Pons (tissue), 1 donor: ENCODE measurements at places on chromosomes 16 and 17.
A peak's percentile ranks its signal among the peaks of the same experiment; 100 is the strongest.

DNA sequence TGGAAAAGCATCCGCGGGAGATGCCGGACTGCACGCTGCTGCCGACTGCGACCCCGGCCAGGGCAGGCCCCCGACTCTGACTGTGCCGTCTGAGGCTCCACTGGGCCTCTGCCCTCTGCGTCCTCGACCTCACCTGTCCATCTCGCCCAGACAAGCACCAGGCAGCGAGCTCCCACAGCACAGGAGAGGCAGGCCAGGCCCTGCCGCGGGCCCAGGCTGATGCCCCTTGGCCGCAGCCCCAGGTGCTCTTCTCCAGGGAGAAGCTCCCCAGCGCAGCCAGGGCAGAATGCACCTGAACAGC is 98.1 kb upstream of the DNAH17 start:
- no peak for DNase-seq

- peak; percentile 62 for DNase-seq
Observed at GRCh38 chr17:32111141-32111771, 31.0 kb upstream of the RHOT1 start.

GRCh38 chr17:28896491-28896883 is 1.0 kb downstream of the FLOT2 start:
- DNase-seq, result no peak

GRCh38 chr17:8029121-8029520 is 9.7 kb upstream of the ALOX15B start:
- no peak for DNase-seq

GRCh38 chr16:50305441-50306061 is 39.2 kb downstream of the ADCY7 start:
- DNase-seq, result no peak

DNA sequence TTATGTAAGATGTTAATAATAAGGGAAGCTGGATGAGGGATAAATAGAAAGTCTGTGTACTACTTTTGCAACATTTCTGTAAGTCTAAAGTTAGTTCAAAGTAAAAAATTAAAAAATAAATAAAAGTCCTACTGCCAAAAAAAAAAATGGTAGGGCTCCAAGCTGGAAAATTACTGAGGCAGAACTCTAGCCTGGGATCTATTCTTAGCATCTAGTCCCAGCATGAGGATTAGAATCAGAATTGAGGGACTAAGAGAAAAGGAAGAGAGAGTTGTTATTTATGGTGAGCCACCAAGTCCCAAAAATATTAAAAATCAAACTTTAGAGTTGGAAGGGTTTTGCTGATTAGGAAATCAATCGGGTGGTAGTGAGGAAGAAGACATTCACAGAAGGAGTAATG is 110.3 kb downstream of the CYB561 start:
- DNase-seq, result no peak

DNA sequence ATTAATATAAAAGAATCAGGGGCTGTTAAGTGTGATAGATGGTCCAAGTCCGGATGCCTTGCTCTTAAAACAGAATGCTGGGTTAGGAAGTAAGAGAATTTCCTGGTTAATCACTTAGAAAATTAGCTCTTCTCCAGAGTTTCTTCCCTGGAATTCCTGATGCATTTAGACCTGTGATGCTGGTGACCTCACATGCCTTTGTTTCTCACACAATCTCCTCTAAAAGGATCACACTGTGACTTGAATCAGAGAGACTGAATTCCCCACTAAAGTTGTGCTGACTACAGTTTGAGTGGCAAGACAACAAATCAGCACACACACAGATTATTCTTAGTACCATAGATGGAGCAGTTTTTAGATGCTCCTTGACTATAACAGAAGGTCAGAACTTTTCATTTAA is 4.4 kb upstream of the RNF43 start:
- no peak for DNase-seq

DNA sequence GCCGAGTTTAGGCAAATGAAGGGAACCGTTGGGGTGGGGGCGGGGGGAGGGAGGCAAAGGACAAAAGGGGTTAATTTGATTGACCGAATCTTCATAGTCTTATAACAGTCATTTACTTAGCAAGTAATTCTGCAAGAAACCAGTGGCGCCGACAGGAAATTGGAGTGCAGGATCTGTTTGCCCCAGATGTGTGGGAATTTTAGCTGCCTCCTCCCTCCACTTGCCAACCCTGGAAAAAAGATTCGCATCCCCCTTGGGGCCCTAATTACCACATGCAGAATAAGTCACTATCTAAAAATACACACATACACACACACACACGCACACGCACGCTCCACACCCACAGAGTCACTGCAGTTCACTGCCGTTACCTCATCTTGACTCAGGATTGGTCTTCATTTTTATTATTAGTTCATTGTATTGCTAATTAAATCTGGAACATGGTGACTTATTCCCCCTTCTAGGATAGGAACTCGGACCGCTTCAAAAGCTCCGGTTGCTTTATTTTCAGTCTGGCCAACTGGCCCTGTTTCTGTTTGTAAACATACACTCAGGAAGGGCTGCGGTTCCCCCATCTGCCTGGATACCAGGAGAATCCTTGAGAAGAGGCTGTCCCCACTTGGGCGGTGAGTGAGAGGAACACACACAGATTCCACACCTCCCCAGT is 241.6 kb upstream of the SALL1 start:
- DNase-seq, result no peak

- no peak for DNase-seq
Observed at GRCh38 chr16:1984347-1985225, 593 bp downstream of the GFER start.

DNA sequence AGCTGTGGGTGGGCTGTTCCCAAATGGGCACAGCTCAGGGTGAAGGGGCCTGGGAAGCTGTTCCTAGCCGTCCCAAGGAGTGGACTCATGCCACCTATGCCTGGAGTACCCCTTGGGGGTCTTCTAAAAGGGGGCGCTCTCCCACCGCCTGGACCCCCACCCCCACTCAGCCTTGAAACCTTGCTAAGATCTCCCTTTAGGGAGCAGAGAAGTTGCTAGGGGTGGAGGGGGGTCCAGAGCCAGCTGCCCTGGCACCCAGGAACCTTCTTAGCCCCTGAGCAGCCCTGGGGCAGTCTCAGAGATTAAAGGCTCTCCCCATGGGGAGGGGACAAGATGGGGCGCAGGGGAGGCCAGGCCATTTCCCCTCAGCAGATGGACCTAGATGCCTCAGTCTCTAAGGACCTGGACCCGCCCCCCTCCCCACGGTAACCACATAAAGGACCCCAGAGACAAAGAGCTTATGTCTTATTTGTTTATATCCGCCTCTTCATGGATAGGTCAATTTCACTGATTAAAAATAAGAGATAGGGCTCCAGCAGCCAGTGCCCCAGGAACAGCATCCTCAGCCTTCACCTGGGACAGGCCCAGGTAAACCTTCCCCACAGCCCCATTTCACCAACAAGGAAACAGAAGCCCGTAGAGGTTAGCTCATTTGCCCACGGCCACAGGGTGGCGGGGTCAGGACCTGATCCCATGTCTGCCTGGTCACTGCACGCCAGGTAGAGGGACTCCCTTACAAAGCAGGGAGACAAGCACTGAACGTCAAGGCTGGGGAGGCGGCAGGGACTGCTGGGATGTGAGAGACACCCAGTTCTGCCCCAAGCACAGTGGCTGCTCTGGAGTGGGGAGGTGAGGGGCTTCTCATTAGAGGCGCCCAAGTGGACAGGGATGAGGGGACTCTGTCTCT is 3.4 kb downstream of the MTSS2 start:
- DNase-seq, result no peak

GRCh38 chr16:1823821-1824220 is 2.8 kb downstream of the HAGH start:
- DNase-seq, result peak; percentile 19

DNA sequence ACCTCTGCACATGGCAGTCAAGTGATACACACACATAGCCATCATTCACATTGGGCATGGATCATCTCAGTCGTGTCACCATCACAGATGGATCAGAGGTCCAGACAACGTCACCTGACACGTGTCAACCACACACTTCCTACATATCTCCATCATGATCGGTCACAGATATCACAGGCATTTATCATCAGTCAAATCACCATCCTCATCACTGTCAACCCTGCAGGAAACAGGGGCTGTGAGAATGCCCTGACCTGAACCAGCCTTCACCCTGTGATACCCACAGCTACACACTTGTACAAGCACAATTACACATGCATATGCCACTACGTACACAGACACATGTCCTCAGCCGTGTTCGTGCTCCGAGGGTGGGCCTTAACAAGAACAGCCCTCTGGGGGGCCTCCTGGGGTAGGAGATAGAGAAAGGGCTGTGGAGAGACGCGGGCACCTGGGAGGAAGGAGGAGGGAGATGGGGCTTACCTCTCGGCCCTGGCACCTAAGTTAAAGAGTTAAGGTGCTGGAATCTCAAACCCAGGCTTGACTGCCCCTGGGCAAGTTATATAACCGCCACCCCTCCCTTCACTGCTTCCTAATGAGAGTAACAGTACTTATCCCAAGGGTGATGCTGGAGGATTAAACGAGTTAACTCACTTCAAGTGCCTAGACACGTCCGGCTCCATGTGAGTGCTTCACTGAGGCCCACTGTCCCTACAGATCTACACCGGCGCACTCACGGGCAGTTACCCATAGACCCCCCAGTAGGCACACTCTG is 1.1 kb downstream of the SLC12A4 start:
- DNase-seq, result no peak

GRCh38 chr17:2709183-2709661 is 2.3 kb downstream of the CLUH start:
- no peak for DNase-seq

- peak; percentile 35 for DNase-seq
Observed at GRCh38 chr17:3915995-3916696, at the start of gene P2RX1. Gene P2RX1, minus strand, starts transcription at chr17:3916465. Its CDS starts 240 bp downstream, at chr17:3916225.

- no peak for DNase-seq
Observed at GRCh38 chr17:7732981-7733539, 15.5 kb downstream of the DNAH2 start.

GRCh38 chr17:69716556-69716955 is 302.1 kb downstream of the MAP2K6 start:
- DNase-seq, result peak; percentile 37

GRCh38 chr17:7018331-7018964 is 4.4 kb upstream of the BCL6B start:
- DNase-seq, result no peak

- DNase-seq, result no peak
Observed at GRCh38 chr17:42692489-42692888, 10.2 kb downstream of the CNTNAP1 start.

DNA sequence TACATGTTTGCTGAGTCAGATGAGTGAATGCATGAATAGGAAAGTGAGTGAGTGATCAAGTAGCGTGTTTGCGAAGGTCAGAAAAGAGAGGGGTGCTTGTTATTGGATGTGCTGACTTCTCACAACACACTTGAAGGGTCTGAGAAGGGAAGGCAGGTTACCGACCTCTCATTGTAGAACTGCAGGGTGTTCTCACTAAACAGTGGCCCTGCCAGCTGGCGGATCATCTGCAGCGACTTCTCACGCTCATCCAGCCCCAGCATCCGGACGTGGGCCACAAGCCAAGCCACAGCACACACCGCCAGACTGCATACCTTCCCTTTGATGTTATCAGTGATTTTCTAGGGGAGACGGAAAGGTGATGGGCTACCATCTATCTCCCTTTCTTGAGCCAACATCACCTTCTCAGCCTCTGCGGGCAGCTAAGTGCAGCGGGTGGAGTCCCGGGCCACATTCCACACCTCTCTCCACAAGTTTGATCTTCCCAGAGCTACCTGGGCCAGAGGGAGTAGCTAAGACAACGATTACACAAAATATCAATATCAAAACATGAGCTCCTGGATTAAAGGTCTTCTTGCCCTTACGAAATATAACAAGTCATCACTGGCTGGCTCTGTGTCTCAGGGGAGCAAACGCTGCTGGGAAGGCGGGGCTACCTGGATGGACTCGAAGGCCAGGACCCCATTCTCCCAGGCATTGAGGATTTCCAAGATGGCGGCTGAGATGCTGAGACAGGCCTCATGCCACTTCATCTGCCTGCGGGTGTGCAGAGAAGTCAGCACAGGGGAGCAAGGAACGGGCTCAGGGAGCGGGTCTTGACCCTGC is 11.0 kb downstream of the CSF3 start:
- DNase-seq, result no peak

GRCh38 chr16:89111263-89111662 is 17.6 kb downstream of the ACSF3 start:
- DNase-seq, result no peak

DNA sequence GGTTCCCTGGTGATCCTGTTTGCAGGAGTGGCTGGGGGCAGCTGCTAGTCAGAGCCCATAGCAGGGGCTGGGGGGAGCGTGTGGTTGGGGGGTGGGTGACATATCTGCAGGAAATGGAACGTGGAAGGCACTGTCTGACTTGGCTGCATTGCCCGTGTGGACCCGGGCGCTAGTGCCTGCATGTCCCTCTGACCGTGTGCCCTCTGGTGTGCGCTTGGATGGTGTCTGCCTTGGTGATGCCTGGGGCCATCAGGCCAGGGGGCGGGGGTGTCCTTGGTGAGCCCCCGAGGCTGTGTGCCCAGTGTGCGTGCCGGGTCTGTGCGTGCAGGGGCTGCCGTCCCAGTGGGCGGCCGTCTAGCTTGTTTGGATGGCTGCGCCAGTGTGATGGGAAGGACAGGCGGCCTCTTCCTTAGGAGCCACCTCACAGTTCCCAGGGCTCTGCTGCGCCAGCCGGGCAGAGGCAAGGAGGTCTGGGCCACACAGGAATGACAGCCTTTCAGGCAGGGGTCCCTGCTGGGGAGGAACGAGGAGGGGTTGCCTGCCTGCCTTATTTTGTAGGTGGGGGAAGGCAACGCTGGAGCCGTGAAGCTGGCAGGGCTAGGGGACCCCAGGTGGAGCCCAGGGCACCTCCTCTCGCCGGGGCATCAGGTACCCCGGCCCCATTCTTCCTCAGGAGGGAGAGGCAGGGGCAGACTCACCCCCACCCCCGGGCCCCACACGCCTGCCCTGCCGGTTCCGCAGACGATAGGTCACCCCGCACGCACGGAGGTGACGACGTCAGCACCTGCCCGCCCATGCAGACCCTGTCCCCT is 693 bp downstream of the NDRG4 start:
- DNase-seq, result no peak

- DNase-seq, result peak; percentile 73
Observed at GRCh38 chr17:17900615-17901520, 64.1 kb upstream of the SREBF1 start.

DNA sequence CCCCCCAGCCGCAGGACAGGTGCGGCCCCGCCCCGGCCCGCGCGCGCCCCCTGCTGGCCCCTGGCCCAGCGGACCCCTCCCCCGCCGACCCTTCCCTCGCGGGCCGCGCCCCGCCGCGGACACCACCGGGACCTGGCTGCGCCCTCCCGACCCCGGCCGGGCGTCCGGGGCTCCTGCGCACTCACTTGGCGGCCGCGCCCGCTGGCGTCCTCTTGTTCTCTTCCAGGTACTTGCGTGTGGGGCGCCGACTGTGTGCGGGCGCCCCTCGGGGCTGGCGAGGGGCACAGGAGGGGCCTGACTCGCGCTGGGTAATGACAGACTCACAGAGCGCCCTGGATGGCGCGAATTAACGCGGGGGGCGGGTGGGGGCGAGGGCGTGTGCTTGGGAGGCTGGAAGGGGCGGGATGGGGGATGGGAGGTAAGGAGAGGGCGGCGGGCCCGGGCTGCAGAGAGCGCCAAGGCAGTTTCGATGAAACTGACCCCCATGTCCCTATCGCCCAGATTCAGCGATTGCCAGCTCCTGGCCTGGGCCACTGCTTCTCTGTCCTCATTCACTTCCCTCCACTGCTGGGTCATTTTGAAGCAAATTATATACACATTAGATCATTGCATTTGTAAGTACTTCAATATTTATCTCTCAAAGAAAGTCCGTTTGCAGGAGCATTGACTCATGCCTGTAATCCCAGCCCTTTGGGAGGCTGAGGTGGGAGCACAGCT is 445 bp upstream of the DBNDD1 start:
- no peak for DNase-seq

GRCh38 chr16:23293016-23293415 is 9.1 kb upstream of the SCNN1B start:
- no peak for DNase-seq
